ENCODE measurements at places on chromosomes 13 and 19. TPM values are rescaled to one million over a fixed set of nuclear protein-coding genes. Genes with fewer than 3 reads are reported as not detected.

The USHBP1 gene
- not detected for total RNA-seq

The GNG14 gene
- not detected for total RNA-seq

The CD22 gene
- 0.53 TPM for total RNA-seq

The TEX29 gene
- total RNA-seq, result 0.17 TPM

The MATK gene
- total RNA-seq, result 1.1 TPM

The CEACAM20 gene
- total RNA-seq, result not detected

The CACNG7 gene
- 11.6 TPM for total RNA-seq

All from A549 treated with DMSO at 1 μM for 4 hours (cell line).